Left kidney (tissue), 8 donors: ENCODE measurements at places on chromosomes 1 and 21. TPM values are rescaled to one million over a fixed set of nuclear protein-coding genes. Genes with fewer than 3 reads are reported as not detected.

DNA sequence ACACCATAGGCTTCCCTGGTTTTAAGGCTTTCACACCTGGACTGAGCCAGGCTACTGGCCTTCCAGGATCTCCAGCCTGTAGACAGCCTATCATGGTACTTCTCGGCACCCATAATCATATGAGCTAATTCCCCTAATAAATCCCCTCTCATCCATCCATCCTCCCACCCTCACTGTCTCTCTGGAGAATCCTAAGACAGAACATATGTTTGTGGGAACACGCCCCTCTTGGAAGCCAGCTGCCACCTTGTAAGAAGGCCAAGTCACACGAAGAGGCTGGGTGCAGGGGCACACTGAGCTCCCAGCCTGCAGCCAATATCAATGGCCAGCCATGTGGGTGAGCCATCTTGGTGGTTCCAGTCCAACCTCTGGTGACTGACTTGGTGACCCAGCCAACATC lies 7.4 kb downstream of the CLCC1 start:
- DNase-seq, result no peak

GRCh38 chr1:227152525-227152924 lies 165.8 kb downstream of the CDC42BPA start:
- no peak for DNase-seq

DNA sequence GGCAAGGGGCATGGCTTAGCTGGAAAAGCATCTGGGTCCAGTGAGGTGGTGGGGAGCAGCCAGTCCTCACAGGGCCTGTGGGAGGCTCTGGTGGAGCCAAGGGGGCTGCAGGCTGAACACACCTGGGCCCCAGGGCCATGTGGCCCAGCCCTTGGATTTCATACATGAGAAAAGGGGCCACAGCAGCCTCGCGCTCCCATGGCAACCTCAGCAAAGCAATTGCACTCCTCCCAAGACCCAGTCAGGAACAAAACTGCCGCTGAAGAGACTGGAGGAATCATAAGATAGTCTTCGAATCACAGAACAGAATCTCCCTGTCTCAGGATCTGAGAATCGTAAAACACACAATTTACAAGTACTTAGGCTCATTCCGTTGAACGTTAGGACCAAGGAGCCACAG lies 24.6 kb downstream of the LRP8 start:
- DNase-seq, result no peak

- no peak for DNase-seq
Measured at GRCh38 chr1:224757508-224757907, 141.4 kb downstream of the CNIH3 start.

DNA sequence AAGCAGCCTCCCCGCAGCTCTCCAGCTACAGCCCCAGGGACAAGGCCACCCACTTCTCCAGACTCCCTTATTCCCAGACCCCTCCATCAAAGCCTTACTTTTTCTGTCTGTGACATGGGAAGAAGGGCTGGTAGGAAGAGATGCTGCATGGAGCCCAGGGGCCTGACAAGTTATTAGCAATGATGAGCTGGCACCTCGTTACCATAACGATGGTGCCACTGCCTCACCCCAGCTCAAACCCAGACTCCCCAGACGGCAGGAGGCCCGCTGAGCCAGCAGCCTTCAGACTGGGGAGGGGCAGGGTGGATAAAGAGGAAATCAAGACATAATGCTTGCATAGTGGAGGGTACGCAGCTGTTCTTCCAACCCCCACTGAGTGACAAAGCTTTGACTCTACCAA lies 3.3 kb downstream of the DLGAP3 start:
- DNase-seq, result no peak

DNA sequence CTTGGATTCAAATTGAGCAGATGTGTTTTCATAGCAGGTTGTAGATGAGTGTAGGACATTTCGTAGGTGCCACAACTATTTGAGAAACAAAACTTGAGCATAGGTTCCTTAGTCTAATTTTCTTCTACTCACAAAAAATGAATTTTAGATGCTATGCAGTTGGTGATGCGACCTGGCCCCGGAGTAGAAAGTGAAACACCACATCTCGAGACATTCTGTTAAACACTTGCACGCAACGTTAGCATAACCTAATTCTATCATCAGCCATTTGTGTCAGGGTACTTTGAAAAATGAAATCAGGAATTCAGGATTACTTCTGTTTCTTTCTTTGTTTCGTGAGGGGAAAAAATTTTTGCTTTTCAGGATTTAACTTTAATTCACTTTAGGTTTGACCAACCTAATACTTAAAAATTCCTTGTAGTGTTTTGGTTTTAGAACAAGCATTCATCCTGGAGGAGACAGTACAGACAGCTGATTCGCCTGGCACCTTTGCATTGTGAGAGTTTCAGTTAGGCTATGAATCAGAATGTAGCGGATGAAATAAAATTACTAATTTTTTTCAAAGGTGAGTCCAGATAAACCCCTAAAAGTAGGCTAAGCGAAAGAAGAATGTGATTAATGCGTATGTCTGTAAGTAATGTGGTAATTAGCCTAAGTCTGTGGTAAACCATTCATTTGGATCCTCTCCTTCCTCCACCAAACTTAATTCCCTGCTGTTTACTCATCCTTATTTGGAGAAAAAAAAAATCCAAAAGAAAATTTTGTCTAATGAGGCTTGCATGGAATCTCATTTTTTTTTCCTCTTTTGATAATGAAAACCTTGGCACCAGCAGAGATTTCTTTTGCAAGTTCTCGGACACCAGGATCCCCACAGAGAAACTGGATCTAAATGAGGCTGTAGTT lies 44.9 kb downstream of the MAP3K21 start:
- no peak for DNase-seq

GRCh38 chr1:34406833-34407539 lies 230.3 kb downstream of the C1orf94 start:
- DNase-seq, result peak; percentile 44

GRCh38 chr1:15148941-15149340 lies 4.6 kb upstream of the TMEM51 start:
- DNase-seq, result no peak

- no peak for DNase-seq
Measured at GRCh38 chr1:181669246-181669645, 185.9 kb downstream of the CACNA1E start.

GRCh38 chr1:15272009-15272781 lies 25.2 kb downstream of the FHAD1 start:
- DNase-seq, result peak; percentile 82

DNA sequence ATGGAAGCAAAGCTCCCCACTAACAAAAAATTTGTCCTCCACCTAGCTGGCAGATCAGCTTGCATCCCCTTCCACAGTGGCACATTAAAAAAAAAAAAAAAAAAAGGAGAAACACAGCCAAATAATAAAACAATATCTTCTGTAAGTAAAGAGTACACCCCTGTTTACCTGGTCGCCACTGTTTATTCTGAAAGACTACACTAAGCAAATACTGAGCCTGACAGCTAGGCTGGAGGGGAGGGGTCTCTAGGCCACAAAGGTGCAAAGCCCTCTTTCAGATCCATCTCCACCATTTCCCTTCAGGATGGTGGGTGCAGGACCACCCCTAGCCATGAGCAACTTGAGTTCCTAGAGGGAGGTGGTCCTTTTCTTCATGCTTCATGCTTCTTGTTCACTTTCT lies 22.8 kb upstream of the SLC45A3 start:
- DNase-seq, result no peak

- DNase-seq, result no peak
Measured at GRCh38 chr1:33943978-33944377, 80.1 kb downstream of the HMGB4 start.

GRCh38 chr21:28396421-28396820 lies 596.3 kb downstream of the LTN1 start:
- DNase-seq, result no peak

- no peak for DNase-seq
Measured at GRCh38 chr1:20194757-20195461, 8.6 kb upstream of the PLA2G2C start.

DNA sequence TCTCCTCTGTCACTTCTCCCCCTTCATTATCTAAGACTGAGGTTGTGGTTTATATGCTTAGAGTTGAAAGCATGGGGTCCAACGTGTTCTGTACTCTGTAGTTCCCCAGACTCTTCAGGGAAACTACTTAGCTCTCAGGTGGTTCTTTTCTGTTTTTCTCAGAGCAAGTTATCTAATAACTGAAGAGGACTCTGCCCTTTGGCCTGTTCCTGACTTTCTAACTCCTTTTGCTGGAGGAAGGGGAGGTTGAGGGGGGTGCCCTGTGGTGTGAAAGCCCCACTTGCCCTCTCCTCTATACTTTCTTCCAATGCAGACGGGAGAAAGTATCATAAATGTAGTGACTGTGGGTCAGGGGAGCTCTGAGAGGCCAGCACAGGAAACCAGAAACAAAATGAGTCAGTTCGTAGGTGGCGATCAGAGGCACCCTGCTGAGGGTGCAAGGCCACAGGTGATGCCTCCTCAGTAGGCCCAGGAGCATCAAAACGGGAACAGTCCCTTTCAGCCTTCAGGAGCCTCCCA lies 5.0 kb downstream of the SLC25A44 start:
- DNase-seq, result no peak

DNA sequence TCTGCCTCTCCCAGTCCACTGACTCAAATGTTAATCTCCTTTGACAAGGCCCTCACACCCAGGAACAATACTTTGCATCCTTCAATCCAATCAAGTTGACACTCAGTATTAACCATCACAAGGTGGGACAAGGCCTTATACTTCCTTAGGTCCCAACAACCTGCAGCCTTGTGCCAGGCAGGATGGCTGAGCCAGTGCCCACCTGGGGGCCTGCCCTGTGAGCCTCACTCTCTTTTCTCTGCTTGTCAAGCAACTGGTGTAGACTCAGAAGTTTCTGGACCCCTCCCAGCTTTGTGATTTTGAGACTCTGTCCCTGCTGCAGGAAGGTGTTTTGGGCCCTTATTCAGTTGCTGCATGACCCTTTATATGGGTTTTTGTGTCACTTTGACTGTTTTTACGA lies 310.0 kb upstream of the C1orf174 start:
- no peak for DNase-seq

GRCh38 chr1:3858231-3858981 lies 1.1 kb downstream of the DFFB start:
- DNase-seq, result no peak

DNA sequence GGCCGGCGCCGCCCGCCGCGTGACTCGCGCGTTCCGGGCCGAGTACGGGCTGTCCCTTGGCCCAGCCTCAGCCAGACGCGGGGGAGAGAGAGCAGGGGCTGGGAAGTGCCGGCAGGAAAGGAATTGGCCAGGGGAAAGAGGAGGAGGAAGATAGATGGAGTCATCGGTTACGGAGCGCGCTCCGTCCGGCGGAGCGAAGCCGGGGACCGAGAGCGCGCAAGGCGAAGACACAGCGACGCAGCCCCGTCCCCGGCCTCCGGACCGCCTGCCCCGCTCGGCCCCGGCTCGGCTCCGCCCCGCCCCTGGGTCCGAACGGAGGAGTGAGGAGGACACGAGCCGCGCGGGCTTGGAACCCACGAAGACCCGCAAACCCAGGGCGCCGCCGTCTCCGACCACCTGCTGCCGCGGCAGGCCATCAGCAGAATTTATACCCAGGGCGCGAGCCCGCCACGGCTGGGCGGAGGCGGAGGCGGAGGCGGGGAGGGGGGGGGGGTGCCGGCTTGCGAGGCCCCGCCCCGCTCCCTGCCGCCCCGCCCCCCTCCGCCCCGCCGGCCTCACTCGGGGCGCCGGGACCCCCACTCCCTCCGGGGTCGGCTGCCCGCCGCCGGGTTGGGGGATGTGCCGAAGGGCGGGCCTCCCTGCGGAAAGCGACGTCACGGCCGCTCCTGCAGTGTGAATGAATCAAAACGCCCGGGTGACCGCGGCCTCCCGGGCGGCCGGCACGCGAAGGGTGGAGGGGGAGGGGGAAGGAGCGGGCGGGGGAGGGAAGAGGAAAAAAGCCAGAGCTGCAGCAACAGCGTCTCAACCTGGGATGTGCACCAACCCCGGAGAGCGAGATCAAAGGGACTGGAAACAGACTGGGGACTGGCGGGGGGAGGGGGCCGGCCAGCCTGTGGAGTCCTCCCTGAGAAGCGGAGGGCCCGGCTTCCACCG lies at the start of gene LHX4:
Gene LHX4 (plus strand): TSS at position 782 of the 933 bp plus-strand sequence. CDS start 266 bp downstream, outside the sequence.
- no peak for DNase-seq

- DNase-seq, result no peak
Measured at GRCh38 chr21:43187715-43188114, 18.9 kb downstream of the CRYAA start.

- DNase-seq, result no peak
Measured at GRCh38 chr1:155051777-155052398, 772 bp downstream of the ADAM15 start.

DNA sequence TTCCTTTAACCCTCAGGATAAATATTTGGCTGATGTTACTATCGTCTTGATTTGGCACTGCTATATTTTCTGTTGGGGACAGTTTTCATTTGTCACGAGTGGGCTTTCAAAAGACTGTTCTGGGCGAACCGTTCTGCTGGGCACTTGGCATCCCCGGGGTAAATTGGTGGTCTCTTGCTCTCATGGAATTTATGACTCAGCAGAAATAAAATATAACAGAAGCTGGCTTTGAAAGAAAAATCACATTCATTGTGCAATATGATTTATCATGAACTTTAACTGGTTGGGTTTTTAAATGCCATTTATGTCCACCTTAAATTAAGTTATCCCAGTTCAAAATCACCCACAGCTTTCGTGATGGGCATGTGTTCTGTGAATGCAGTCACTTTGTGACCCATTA lies 147.3 kb downstream of the KAZN start:
- no peak for DNase-seq

Gene RPTN
- not detected for polyA plus RNA-seq

Gene S100A14
- 16.8 TPM for polyA plus RNA-seq

Gene S100A6
- polyA plus RNA-seq, result 182 TPM

Gene ASB17
- polyA plus RNA-seq, result not detected

Gene PEA15
- polyA plus RNA-seq, result 98.5 TPM

Gene AADACL4
- polyA plus RNA-seq, result 1.8 TPM

Gene ANGPTL3
- 8.9 TPM for polyA plus RNA-seq

Gene MDM4
- 82.9 TPM for polyA plus RNA-seq

Gene TTC22
- 7.3 TPM for polyA plus RNA-seq

Gene FAM72C
- 2.1 TPM for polyA plus RNA-seq

Gene ABCA4
- polyA plus RNA-seq, result 11.4 TPM
